ENCODE measurements at places on chromosomes 5 and 9.

GRCh38 chr5:108111736-108112135 is 270.2 kb downstream of the FBXL17 start:
- no peak for DNase-seq

DNA sequence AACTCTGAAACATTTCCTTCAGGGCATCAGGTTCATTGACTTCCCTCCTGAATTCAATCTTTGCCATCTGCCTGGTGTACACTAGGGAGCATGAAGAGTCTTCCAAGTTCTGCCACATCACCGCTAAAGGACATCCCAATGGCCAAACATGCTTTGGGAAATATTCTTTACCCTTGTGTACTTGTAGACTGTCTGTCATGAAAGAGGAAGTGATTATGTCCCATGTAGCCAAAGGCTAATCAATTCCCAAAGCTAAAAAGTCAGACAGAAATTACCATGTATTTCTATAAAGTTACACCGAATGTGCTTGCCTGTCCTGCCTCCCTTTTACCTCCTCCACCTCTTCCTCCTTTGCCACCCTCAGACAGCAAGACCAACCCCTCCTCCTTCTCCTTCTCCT is 28.9 kb upstream of the RECK start:
- DNase-seq, result no peak

DNA sequence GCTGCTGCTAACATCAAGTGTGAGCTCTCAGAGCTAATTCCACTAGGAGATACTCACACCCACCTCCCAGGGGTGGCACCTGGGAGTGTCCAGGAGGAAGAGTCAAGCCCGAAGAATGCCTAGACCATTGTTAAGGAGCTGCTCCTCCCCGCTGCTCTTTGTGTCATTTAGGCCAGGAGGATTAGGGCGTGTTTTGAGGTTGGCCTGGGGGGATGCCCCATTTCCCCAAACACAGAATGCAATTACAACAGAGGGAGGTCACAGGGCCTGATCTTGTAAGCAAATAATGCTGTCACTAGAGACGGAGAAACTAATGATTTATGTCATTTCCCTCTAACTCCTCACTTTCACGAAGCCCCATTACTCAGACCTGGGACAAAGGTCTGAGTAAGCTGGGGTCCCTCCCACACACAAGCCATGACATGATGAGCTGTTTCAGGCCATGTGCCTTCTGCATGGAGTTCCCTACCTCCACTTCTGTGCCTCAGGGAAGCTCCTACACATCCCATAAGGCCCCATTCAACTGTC is 312.5 kb downstream of the ACTL7B start:
- DNase-seq, result no peak

GRCh38 chr5:56522960-56523359 is 289.8 kb upstream of the ANKRD55 start:
- DNase-seq, result peak; percentile 31

GRCh38 chr9:5879419-5880181 is 11.1 kb upstream of the MLANA start:
- no peak for DNase-seq

GRCh38 chr5:167208911-167209310 is 1082.5 kb upstream of the WWC1 start:
- DNase-seq, result no peak
